ENCODE measurements at places on chromosomes 4 and X.

DNA sequence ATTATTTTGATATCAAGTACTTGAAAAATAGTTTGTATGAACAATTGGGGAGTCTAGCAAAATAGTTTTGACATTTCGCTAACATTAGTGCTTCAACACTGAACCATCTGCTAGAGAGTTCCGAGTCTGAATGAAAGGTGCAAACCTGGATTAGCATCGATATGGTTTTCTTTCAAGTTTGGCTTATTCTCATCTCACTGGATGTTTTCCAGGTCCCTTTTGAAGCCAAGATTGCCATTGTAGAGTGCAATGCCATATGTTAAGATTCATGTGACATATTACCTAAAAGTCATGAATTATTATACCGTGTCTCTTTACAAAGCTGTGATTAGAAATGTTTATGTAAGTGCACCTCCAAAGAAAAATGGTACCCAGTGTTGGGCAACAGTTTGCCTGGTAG is 36.8 kb upstream of the NAA11 start:
- no peak for DNase-seq

- DNase-seq, result no peak
Observed at GRCh38 chrX:5474282-5474681, 754.4 kb downstream of the NLGN4X start.

DNA sequence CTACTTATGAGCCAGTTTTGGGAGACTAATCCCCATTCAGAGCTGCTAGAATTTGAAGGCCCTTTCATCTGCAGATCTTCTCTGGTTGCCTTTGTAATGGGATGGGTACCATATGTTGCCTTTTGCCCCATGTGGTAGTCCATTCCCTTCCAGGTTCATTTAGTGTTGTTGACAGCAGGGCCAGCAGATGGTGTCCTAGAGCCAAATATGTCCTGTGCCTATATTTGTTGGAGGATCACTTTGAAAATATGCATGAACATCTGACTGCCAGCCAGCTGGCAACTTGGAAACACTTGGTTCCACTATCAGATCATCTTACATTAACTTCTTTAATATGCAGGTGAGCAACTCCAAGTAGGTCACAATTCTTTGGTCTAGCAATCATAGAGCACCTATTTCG is 30.4 kb downstream of the CFAP299 start:
- peak; percentile 25 for DNase-seq

DNA sequence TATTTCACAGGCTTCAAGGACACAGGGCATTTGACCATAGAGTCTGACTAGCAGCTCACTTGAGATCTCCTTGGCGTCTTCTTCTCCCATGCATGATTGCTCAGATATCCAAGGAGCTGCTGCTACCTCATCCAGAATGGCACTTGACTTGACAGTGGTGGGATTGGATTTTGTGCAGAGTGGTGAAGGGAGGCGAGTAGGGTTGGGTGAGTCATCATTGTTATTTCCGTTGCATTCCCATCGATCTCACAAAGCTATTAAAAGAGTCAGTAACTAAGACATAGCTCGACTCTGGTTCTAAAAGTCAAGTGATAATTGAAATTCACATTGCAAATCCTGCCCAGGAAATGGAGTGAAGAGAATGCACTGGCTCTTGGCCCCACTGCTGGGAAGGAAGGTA is 27.7 kb downstream of the NHSL2 start:
- no peak for DNase-seq

DNA sequence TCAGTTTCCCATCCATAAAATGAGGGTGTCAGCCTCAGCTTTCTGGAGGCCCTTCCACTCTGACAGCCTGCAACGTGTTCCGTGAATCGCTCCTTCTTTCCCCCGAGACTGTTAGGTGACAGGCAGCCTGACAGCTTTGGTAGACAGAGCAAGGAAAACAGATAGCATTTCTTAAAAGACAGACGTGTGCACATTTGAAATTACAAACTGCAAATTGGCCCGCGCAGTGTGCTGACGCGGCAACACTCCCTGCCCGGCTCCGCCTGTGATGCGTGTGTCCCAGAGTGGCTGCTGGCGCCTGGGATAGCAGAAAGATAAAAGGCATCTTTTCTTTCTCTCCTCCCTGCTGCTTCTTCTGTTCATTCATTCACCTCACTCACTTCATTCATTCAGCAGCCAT is 245.3 kb downstream of the AFAP1 start:
- no peak for DNase-seq

GRCh38 chrX:23871905-23872546 is 35.7 kb downstream of the APOO start:
- no peak for DNase-seq

DNA sequence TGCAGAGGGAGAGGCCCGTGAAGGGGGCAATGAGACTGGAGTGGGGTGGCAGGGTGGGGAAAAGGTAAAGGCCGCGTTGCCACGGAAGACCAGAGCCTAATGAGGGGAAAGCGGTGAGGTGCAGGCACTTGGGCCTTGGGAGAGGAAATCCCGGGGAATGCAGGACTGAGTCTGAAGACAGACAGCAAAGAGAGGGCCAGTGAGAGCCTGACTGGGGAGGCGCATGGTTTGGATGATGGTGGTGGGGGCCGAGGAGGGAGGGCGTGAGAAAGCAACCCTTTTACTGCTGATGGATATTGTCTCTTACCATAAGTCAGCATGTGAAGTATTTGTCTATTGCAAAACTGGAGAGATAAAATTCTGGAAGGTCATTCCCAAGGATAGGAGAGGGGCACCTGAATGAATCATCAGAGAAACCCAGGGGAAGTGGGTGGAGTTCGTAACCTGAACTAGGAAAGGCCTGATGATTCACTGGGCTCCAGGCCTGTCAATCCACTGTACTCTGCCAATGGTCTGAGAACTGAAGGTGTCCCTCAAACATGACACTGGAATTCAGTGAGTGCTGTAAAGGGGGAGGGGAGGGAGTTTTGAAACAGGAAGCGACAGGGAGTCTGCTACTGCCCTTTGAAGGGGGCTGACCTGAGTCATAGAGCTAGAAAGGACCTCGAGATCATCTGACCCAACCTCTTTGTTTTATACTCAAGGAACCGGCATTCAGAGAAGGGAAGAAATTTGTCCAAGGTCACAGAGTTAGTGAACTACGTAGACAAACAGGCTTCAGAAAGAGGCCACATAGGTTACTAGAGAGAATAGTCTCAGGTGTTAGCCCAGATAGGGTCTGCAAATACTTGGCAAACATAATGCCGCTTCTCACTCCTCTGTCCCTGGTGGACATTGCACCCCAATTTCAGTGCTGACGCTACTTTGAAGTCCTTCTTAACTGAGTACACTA is 52.2 kb downstream of the NALF2 start:
- DNase-seq, result peak; percentile 24

GRCh38 chr4:101230801-101231426 is 116.4 kb downstream of the PPP3CA start:
- no peak for DNase-seq

DNA sequence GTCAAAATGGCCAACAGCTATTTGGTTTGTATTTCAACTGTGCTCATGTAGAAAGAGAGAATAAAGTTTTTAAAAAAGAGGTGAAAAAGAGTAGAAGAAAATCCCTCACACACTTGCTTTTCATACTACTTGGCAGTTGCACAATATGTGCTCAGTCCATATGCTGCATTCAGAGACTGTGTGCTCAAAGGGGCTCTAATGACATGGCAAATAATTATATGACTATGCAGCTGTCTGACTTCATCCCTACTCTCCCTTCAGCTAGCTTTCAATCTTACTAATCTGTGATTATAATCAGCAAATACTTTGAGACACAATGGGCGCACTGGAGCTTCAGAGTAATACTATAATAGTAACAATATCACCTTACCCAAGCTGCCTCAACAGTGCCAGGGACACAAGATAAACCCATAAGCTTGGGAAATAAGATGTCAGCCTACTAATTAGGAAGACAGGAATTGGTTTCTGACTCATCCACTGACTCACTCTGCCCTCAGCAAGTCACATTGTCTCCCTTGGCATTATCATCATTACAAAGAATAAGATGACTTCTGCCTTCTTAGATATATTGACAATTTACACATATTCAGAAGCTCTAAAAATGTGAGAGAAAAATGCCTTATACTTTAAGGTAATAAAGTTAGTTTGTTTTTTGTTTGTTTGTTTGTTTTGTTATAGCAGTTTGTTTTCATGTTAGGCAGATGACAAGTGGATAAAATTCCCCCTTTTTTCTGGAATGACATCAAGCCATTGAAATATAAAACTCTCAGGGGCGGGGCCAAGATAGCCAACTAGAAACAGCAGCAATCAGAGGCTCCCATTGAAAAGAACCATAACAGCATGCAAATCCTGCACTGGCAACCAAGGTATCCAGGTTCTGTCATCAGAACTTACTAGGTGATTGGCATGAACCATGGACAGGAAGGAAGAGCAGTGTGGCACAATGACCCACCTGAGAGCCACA is 311.6 kb downstream of the FAM133A start:
- DNase-seq, result no peak

- DNase-seq, result no peak
Observed at GRCh38 chrX:43618366-43619205, 37.5 kb upstream of the MAOA start.

GRCh38 chr4:54745031-54745770 is 87.4 kb downstream of the KIT start:
- DNase-seq, result no peak

- DNase-seq, result no peak
Observed at GRCh38 chr4:89915937-89916336, 21.3 kb downstream of the MMRN1 start.

- no peak for DNase-seq
Observed at GRCh38 chrX:44890247-44890646, 17.3 kb downstream of the KDM6A start.

- no peak for DNase-seq
Observed at GRCh38 chr4:123748806-123749205, 352.2 kb downstream of the SPRY1 start.
